ENCODE measurements at places on chromosomes 5 and 9. TPM values are rescaled to one million over a fixed set of nuclear protein-coding genes. Genes with fewer than 3 reads are reported as not detected.

DNA sequence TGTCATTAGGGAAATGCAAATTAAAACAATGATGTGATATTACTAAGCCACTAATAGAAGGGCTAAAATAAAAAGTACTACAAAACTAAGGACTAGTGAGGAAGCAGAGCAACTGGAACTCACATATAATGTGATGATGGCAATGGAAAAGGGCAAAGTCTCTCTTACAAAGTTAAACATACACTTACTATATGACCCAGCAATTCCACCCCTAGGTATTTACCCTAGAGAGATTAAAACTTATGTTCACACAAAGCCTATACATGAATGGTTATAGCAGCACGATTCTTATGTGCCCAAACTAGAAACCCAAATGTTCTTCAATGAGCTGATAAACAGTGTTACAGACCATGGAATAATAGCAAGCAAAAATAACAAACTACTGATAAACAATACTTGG is 643.7 kb downstream of the TLE1 start:
- no peak overlapping the region for H3K27ac ChIP-seq
- no peak overlapping the region for H3K4me3 ChIP-seq
- no peak for DNase-seq
- no peaks in the 10 kb centered on the region for H3K36me3 ChIP-seq
- H3K27me3 ChIP-seq = no peaks in the 10 kb centered on the region

- no peaks in the 10 kb centered on the region for H3K36me3 ChIP-seq
- no peak for DNase-seq
- H3K4me1 ChIP-seq = no peaks in the 10 kb centered on the region
- no peak overlapping the region for H3K4me3 ChIP-seq
- H3K27me3 ChIP-seq = no peaks in the 10 kb centered on the region
Measured at GRCh38 chr5:3424946-3425345, 170.7 kb upstream of the IRX1 start.

- H3K4me1 ChIP-seq = peaks cover 63% of the 10 kb centered on the region
- peak overlapping the region; percentile 79 for H3K27ac ChIP-seq
- no peaks in the 10 kb centered on the region for H3K36me3 ChIP-seq
Measured at GRCh38 chr5:88823201-88823600, 59.8 kb downstream of the MEF2C start.

GRCh38 chr9:99368341-99369326 is 146.6 kb downstream of the SEC61B start:
- H3K27me3 ChIP-seq = no peaks in the 10 kb centered on the region
- peak overlapping the region; percentile 16 for H3K4me3 ChIP-seq
- peak; percentile 45 for DNase-seq
- H3K36me3 ChIP-seq = no peaks in the 10 kb centered on the region

DNA sequence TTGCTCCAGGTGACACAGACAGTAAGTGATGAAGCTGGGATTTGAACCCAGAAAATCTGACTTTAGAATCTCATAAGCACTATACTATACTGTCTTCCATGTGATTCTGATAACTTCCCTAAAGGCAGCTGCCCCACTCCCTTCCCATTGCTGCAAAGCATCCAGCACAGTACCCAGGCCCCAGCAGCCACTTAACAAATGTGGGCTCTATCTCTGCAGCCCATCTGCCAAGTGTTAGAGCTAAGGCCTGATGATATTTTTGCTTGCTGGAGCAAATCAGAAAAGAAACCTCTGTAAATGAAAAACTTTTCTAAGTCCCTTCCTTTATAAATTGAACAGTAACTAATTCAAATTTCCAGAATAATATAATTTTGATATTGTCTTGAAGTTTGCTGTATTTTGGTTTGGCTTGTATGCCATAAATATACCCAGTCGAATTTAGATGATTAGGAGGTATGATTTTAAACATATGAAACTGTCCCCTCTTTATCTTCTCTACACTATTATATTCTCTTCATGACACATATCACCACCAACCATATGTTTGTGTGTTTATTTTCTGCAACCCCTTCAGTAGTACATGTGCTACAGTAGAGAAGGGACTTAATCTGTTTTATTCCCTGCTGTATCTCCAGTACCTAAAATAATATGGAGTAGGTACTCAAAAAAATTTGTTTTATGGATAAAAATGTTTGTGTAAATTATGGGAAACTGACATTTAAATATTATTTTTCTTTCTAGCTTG is 63.8 kb downstream of the SMIM15 start:
- no peaks in the 10 kb centered on the region for H3K27me3 ChIP-seq
- no peak overlapping the region for H3K4me3 ChIP-seq
- no peak for DNase-seq
- no peak overlapping the region for H3K27ac ChIP-seq
- no peaks in the 10 kb centered on the region for H3K4me1 ChIP-seq

DNA sequence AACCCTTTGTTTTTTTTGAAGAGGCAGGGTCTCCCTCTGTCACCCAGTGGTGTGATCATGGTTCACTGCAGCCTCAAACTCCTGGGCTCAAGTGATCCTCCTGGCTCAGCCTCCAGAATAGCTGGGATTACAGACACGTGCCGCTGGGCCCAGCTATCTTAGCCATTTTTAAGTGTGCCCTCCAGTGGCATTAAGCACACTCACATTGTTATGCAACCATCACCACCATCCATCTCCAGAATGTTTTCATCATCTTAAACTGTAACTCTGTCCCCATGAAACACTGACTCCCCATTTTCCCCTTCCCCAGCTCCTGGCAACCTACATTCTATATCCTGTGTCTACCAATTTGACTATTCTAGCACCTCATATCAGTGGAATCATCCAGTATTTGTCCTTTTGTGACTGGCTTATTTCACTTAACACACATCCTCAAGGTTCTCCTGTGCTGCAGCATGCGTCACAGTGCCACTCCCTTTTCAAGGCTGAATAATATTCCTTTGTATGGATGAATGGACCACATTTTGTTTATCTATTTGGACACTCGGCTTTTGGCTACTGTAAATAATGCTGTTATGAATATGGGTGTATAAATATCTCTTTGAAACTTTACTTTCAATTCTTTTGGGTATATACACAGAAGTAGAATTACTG is 12.5 kb upstream of the RAPGEF1 start:
- H3K4me3 ChIP-seq = no peak overlapping the region
- H3K4me1 ChIP-seq = no peaks in the 10 kb centered on the region
- DNase-seq = no peak
- H3K36me3 ChIP-seq = no peaks in the 10 kb centered on the region
- peaks cover 14% of the 10 kb centered on the region for H3K27me3 ChIP-seq
- H3K27ac ChIP-seq = no peak overlapping the region

- H3K27ac ChIP-seq = no peak overlapping the region
- H3K4me1 ChIP-seq = no peaks in the 10 kb centered on the region
- H3K4me3 ChIP-seq = no peak overlapping the region
- DNase-seq = no peak
- H3K27me3 ChIP-seq = no peaks in the 10 kb centered on the region
Measured at GRCh38 chr9:81729135-81729534, 39.8 kb upstream of the TLE1 start.

GRCh38 chr9:127950513-127951289 is 13.0 kb upstream of the DPM2 start:
- no peaks in the 10 kb centered on the region for H3K36me3 ChIP-seq
- DNase-seq = peak; percentile 93
- no peak overlapping the region for H3K4me3 ChIP-seq
- no peaks in the 10 kb centered on the region for H3K27me3 ChIP-seq
- H3K27ac ChIP-seq = peak overlapping the region; percentile 86

- DNase-seq = no peak
- no peak overlapping the region for H3K27ac ChIP-seq
- H3K36me3 ChIP-seq = no peaks in the 10 kb centered on the region
- H3K27me3 ChIP-seq = no peaks in the 10 kb centered on the region
- H3K4me1 ChIP-seq = no peaks in the 10 kb centered on the region
Measured at GRCh38 chr9:82418334-82418733, 429.8 kb downstream of the SPATA31D1 start.

- H3K4me1 ChIP-seq = no peaks in the 10 kb centered on the region
- DNase-seq = no peak
- H3K4me3 ChIP-seq = no peak overlapping the region
- H3K36me3 ChIP-seq = no peaks in the 10 kb centered on the region
- H3K27ac ChIP-seq = no peak overlapping the region
- no peaks in the 10 kb centered on the region for H3K27me3 ChIP-seq
Measured at GRCh38 chr5:77259476-77259875, 49.0 kb downstream of the PDE8B start.

DNA sequence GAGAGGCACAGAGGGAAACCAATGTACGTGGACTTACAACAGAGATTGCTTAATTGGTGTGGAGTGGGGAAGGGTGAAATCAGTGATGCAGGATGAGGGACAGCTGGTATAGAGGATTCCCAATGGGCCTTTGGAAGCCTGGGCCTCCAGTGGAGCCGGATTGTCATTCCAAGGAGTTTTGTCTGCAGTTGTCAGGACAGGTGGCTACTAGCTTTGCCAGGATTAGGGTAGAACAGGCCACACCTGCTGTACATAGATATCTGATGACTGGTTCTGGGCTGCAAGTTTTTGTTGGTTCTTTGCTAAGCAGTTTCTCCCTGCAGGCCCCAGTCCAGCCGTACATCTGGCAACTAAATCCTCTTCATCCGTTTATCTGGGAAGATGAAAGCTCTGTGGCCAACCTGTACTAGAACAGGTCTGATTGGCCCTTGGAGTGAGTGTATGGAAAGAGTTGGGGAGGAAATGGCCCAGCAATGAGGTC is 4.2 kb downstream of the SKP2 start:
- H3K36me3 ChIP-seq = no peaks in the 10 kb centered on the region
- no peaks in the 10 kb centered on the region for H3K27me3 ChIP-seq
- DNase-seq = no peak
- H3K4me3 ChIP-seq = no peak overlapping the region
- H3K27ac ChIP-seq = no peak overlapping the region

GRCh38 chr5:80755626-80756025 is 100.8 kb upstream of the DHFR start:
- no peak for DNase-seq
- no peaks in the 10 kb centered on the region for H3K4me1 ChIP-seq
- no peak overlapping the region for H3K4me3 ChIP-seq
- H3K27me3 ChIP-seq = no peaks in the 10 kb centered on the region

DNA sequence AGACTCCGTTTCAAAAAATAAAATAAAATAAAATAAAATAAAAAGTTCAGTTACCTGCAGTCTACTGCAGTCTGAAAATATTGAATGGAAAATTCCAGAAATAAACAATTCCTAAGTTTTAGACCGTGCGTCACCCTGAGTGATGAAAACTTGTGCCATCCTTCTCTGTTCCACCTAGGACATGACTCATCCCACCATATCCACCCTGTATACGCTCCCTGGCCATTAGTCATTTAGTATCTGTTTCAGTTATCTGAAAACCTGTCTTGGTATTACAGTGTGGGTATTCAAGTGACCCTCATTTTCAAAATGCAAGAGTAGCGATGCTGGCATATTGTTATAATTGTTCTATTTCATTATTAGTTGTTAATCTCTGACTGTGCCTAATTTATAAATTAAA is 51.8 kb upstream of the TEX48 start:
- no peak overlapping the region for H3K4me3 ChIP-seq
- H3K36me3 ChIP-seq = no peaks in the 10 kb centered on the region
- DNase-seq = no peak
- H3K27ac ChIP-seq = no peak overlapping the region
- H3K27me3 ChIP-seq = no peaks in the 10 kb centered on the region

GRCh38 chr5:51302343-51302742 is 80.9 kb upstream of the ISL1 start:
- H3K27ac ChIP-seq = no peak overlapping the region
- no peaks in the 10 kb centered on the region for H3K27me3 ChIP-seq
- no peaks in the 10 kb centered on the region for H3K36me3 ChIP-seq
- no peak overlapping the region for H3K4me3 ChIP-seq
- no peak for DNase-seq

GRCh38 chr9:135677641-135678168 is 14.6 kb downstream of the LCN9 start:
- H3K27ac ChIP-seq = no peak overlapping the region
- no peak overlapping the region for H3K4me3 ChIP-seq
- no peaks in the 10 kb centered on the region for H3K36me3 ChIP-seq
- H3K4me1 ChIP-seq = no peaks in the 10 kb centered on the region
- no peaks in the 10 kb centered on the region for H3K27me3 ChIP-seq
- DNase-seq = no peak

GRCh38 chr9:34522971-34523797 is at the start of gene ENHO:
ENHO (minus strand) TSS chr9:34522990; CDS start chr9:34521695, 1,295 bp downstream.
- no peak within 1 kb of the TSS for H3K27ac ChIP-seq
- DNase-seq = peak; percentile 94
- peak within 1 kb of the TSS; percentile 52 for H3K4me3 ChIP-seq
- no peaks in the 10 kb centered on the region for H3K27me3 ChIP-seq
- H3K4me1 ChIP-seq = no peaks in the 10 kb centered on the region

GRCh38 chr5:154608531-154609011 is 130.5 kb upstream of the HAND1 start:
- H3K27me3 ChIP-seq = peaks cover 27% of the 10 kb centered on the region
- peaks cover 19% of the 10 kb centered on the region for H3K4me1 ChIP-seq
- H3K4me3 ChIP-seq = no peak overlapping the region
- no peak overlapping the region for H3K27ac ChIP-seq
- DNase-seq = no peak
- no peaks in the 10 kb centered on the region for H3K36me3 ChIP-seq

- no peaks in the 10 kb centered on the region for H3K4me1 ChIP-seq
- H3K27me3 ChIP-seq = no peaks in the 10 kb centered on the region
- H3K36me3 ChIP-seq = no peaks in the 10 kb centered on the region
- no peak overlapping the region for H3K27ac ChIP-seq
Measured at GRCh38 chr5:81537905-81538547, 144.1 kb upstream of the ACOT12 start.

DNA sequence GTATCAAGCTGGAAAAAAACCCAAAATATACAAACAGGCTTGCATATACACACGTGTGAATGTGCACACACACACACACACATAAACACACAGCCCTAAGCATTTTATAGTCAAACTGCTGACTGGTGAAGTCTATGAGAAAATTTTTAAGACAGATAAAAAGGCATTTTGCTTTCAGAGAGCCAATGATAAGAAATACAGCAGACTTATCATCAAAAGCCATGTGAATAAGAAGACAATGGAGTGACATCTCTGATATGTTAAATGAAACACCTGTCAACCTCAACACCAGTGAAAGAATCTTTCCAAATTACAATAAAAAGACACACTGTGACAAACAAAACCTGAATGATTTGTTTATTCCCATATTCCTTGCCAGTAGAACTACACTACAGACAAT is 233.3 kb downstream of the CDH9 start:
- no peaks in the 10 kb centered on the region for H3K36me3 ChIP-seq
- H3K27me3 ChIP-seq = no peaks in the 10 kb centered on the region
- H3K4me3 ChIP-seq = no peak overlapping the region

DNA sequence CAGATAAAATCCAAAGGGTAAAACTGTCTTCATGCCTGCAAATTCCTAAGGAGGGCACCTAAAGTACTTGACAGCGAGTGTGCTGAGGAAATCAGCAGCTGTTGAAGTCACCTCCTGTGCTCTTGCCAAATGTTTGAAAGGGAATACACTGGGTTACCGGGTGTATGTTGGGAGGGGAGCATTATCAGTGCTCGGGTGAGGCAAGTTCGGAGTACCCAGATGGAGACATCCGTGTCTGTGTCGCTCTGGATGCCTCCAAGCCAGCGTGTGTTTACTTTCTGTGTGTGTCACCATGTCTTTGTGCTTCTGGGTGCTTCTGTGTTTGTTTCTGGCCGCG is 727 bp upstream of the ADRB2 start:
- DNase-seq = no peak
- H3K27ac ChIP-seq = peak overlapping the region; percentile 24
- no peaks in the 10 kb centered on the region for H3K4me1 ChIP-seq
- H3K4me3 ChIP-seq = peak overlapping the region; percentile 12

The PCDHGA12 gene
- 10.2 TPM for total RNA-seq

The PCDHA12 gene
- total RNA-seq = 1.3 TPM

The PCDHB3 gene
- 0.97 TPM for total RNA-seq

The DPYSL3 gene
- total RNA-seq = 3.5 TPM

The TMEM174 gene
- not detected for total RNA-seq

The RANBP3L gene
- total RNA-seq = 1.4 TPM

The HMMR gene
- total RNA-seq = 1.4 TPM

The GRXCR2 gene
- total RNA-seq = not detected

The FRRS1L gene
- 17.8 TPM for total RNA-seq

The IL9 gene
- not detected for total RNA-seq

The LECT2 gene
- total RNA-seq = not detected

The LHX3 gene
- not detected for total RNA-seq

The HAVCR2 gene
- total RNA-seq = 11.1 TPM
